Glomerular endothelial cell (primary cell): ENCODE measurements at places on chromosomes 5 and 9. TPM values are rescaled to one million over a fixed set of nuclear protein-coding genes. Genes with fewer than 3 reads are reported as not detected.

- DNase-seq: no peak
These were observed 22.4 kb downstream of the SMAD5 start for GRCh38 chr5:136155078-136155477.

- DNase-seq: no peak
These were observed 339.1 kb downstream of the SPATA31D1 start for GRCh38 chr9:82327641-82328040.

- DNase-seq: no peak
These were observed 31.6 kb upstream of the F2RL1 start for GRCh38 chr5:76787237-76787636.

- no peak for DNase-seq
These were observed 172.3 kb upstream of the MVB12B start for GRCh38 chr9:126154182-126154827.

DNA sequence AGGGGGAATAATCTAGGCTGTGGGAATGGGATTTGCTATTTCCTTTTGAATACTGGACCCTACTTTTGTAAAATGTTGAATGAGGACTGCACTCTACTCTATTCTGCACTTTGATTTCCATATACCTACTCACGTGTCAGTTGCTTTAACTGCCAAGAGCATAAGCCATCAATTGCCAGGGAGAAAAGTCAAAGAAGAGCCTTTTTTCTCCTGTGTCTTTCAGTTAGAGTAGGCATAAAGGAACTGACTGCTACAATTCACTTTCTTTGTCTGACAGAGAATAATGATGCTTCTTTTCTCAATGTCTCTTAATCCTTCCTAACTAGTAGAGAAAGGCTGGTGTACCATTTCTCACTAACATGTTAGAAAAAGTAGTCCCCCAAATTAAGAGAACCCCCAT, 231.6 kb downstream of the ELAVL2 start:
- no peak for DNase-seq

DNA sequence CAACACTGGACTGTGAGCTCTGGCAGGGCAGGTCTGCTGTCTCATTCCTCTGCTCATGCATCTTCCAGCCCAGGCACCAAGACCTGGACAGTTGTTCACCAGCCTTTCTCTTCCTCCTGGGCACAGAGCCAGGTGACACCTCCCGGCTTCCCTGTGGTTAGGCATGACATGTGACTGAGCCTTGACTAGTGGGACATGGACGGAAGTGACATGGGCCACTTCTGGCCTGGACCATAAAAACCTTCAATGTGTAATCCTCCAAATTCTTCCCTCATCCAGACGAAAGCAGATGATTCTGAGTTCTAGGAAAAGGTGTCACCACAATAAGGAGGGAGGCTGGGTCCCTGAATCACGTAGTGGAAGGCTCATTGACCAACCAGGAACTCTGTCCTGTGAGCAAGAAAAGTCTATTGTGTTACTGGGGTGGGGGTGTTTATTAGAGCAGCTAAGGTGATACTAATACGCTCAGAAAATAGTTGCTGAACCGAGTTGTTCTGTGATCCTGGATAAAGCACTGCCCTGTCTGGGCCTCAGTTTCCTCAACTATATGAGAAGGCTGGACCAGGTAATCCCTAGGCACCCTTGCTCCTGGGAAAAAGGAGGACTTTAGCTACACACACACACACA, 26.6 kb upstream of the CRB2 start:
- no peak for DNase-seq

DNA sequence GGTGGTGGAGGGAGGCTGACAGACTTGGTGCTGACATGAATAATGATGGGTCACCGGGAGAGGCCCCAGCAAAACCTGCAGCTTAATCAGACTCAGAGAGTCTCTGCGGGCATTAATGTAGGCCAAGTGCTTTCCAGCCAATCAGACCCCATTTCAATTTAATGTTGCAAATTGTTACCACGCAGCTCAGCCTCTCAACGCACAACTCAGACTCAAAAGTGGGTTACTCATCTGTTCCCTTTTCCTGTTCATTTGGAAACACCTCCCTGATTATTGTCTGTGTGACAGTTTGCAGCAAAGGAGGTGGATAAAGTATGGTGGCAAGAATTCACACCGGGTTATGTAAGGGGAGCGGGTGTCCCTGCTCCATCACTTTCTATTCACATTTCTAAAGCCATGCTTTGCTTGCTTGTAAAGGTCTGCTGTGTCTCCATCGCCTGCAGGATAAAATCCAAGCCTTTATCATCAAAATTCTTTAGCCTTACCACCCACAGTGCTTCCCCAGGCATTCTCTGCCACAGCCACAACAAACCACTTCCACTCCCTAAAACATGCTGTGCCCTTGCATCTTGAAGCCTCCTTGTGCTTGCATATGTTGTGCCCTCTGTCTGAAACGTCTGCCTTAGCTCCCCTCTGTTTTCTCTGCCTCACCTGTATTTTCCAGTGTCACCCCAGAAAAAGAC, 156.5 kb downstream of the ASTN2 start:
- no peak for DNase-seq

GRCh38 chr9:120603591-120603990, 23.6 kb upstream of the CDK5RAP2 start:
- DNase-seq: no peak

BSPRY gene
- not detected in 2 replicates for total RNA-seq

CXXC5 gene
- 20.8 and 22.6 TPM in 2 replicates for total RNA-seq

ADGRV1 gene
- total RNA-seq: 0.12 and 0.15 TPM in 2 replicates

PCDHA1 gene
- total RNA-seq: 0.06 TPM in 1 of 2 replicates, not detected in the other
